ENCODE measurements at places on chromosomes 5 and 9. TPM values are rescaled to one million over a fixed set of nuclear protein-coding genes. Genes with fewer than 3 reads are reported as not detected.

- H3K4me1 ChIP-seq: peaks cover 8% of the 10 kb centered on the region
- no peak for DNase-seq
- H3K36me3 ChIP-seq: no peaks in the 10 kb centered on the region
- H3K27ac ChIP-seq: no peak overlapping the region
- no peak overlapping the region for H3K4me3 ChIP-seq
Observed at GRCh38 chr5:133421394-133421793, 190.9 kb downstream of the FSTL4 start.

GRCh38 chr5:89147031-89147430, 264.0 kb upstream of the MEF2C start:
- H3K36me3 ChIP-seq: no peaks in the 10 kb centered on the region
- no peak overlapping the region for H3K4me3 ChIP-seq
- no peaks in the 10 kb centered on the region for H3K4me1 ChIP-seq
- no peak overlapping the region for H3K27ac ChIP-seq
- no peak for DNase-seq
- H3K27me3 ChIP-seq: no peaks in the 10 kb centered on the region

- H3K4me1 ChIP-seq: no peaks in the 10 kb centered on the region
- DNase-seq: no peak
- H3K36me3 ChIP-seq: no peaks in the 10 kb centered on the region
- H3K27me3 ChIP-seq: no peaks in the 10 kb centered on the region
Observed at GRCh38 chr5:152004095-152004494, 79.4 kb upstream of the GLRA1 start.

- H3K27me3 ChIP-seq: no peaks in the 10 kb centered on the region
- peak overlapping the region; percentile 72 for H3K4me3 ChIP-seq
- peaks cover 23% of the 10 kb centered on the region for H3K4me1 ChIP-seq
- DNase-seq: peak; percentile 58
Observed at GRCh38 chr9:96450613-96451528, 902 bp downstream of the HABP4 start.

- H3K27me3 ChIP-seq: no peaks in the 10 kb centered on the region
- no peak for DNase-seq
- H3K27ac ChIP-seq: no peak overlapping the region
- no peaks in the 10 kb centered on the region for H3K36me3 ChIP-seq
- no peaks in the 10 kb centered on the region for H3K4me1 ChIP-seq
- no peak overlapping the region for H3K4me3 ChIP-seq
Observed at GRCh38 chr9:16675131-16675530, 195.3 kb downstream of the BNC2 start.

DNA sequence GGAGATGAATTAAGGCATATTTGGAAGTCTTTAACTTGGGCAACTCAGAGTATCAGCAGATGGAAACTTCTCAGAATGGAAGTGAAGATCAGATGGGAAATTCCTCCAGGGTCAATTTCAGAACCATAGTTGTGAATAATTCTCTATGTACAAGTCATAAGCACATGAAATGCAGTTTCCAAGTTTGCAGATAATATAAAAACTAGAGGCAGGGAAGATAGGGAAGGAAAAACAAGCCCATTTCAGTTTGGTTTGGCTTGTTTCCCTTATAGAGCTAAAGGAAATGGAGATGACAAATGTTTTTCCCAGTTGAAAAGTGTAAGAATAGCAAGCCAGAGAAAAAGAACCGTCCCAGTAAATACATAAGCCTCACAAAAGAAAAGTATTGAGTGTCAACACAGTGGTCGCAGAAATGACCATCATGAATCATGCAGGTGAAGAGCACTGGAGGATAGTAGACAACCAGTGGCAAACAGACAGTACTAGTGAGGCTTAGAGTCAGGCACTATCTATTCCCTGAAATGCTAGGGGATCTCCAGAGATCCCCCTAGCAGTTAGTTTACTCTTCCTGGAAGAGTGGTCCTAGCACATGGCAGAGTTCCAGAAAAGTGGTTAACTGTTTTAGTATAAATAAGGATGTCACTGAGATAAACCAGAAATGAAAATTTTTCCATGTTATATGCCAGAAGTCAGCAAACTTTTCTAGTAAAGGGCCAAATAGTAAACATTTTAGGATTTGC, 245.9 kb downstream of the SAXO1 start:
- H3K36me3 ChIP-seq: no peaks in the 10 kb centered on the region
- DNase-seq: no peak
- H3K4me3 ChIP-seq: no peak overlapping the region
- H3K4me1 ChIP-seq: no peaks in the 10 kb centered on the region
- no peak overlapping the region for H3K27ac ChIP-seq

Gene DEPDC1B
- 0.14 TPM for polyA plus RNA-seq

Gene FAM78A
- polyA plus RNA-seq: 29.2 TPM

Data from CD4-positive, alpha-beta memory T cell (primary cell).